ENCODE measurements at places on chromosomes 7 and 10.

DNA sequence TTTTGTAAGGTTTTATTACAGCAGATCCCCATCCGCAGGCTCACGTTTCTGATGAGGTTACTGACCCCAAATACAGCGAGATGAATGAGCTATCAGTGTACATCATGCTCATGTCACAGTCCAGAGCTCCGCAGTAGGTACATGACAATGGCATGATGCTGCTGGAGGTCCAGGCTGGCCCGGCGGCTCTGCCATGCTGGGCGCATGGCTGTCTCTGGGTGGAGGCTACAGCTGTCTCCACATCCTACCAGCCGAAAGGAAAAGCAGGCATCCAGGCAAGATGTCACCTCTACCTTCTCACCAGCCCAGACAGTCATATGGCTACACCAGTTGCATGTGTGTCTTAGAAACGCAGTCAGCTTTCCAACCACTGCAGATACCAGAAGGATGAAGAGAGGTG, 90.9 kb upstream of the RNF32 start:
- DNase-seq, result no peak

- DNase-seq, result no peak
These were observed 10.4 kb upstream of the IL15RA start for GRCh38 chr10:5987747-5988146.

DNA sequence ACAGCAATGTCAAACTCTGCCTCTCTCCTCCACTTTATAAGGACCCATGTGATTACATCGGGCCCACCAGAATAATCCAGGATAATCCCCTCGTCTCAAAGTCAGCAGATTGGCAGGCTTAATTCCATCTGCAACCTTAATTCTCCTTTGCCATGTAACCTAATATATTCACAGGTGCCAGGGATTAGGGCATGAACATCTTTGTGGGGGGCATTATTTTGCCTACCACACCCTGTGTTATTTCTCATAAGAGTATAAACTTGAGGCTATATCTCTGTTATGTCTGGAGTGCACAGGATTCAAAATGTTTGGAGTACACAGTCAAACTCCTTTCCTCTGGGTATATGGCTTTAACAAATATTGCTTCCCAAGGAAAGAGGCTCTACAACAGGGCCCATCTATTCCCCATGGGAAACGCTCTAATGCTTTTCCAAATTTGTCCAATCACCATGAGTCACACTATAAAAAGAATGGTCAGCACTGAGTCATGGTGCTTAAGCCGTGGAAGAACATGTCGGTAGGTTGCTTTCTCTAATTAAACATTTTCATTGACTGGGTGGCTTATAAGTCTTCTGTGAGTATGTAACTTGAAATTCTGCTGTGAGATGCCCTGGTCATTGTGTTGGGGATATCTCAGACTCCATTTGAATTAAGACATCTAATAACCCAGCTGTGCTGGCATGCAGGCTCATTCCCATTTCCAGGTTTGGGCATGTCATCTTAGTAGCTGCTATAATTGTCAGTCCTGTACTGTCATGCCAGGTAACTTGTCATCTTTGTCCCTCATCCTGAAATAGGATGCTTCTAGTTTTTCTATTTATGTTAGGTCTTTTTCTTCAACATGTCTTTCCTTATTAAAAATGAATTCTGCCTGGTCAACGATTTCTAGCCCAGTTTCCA, 11.5 kb upstream of the AKR1B10 start:
- no peak for DNase-seq

DNA sequence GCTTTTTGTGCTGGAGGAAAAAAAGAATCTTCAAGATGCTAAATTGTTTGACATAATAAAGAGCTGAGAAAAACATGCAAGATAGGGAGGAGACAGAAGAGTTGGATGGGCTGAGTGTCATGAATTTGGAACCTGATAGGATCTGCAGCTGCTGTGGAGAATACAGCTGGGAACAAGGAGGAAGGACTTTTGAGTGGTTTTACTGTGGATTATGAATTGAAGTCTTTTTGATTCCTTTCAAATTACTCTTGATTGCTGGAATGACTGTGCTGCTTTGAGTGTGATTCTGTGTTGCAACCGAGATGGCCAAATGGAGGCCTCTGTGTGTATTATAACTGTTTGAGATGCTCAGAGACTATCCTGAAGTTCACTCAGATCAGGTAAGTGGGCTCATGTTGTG, 4.0 kb downstream of the EFCAB10 start:
- no peak for DNase-seq

DNA sequence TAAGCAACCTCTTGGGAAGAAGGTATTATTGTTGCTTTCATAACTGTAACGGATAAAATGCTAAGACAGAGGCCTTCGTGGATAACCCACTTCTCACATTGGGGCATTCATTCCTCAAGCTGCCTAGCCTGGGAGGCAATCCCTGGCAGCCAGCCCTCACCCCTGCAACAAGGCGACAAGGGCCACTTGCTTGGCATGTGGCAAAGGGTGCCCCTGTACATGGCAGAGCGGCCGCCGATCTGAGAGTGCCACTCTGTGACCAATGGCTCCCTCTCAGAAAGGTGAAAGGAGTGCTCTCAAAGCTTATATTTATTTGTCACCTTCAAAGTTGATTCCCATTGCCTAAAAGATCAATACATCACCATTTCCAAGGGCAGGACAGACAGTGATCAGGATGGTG, 31.9 kb downstream of the EBF3 start:
- no peak for DNase-seq
